ENCODE measurements at places on chromosomes 5 and 9.

DNA sequence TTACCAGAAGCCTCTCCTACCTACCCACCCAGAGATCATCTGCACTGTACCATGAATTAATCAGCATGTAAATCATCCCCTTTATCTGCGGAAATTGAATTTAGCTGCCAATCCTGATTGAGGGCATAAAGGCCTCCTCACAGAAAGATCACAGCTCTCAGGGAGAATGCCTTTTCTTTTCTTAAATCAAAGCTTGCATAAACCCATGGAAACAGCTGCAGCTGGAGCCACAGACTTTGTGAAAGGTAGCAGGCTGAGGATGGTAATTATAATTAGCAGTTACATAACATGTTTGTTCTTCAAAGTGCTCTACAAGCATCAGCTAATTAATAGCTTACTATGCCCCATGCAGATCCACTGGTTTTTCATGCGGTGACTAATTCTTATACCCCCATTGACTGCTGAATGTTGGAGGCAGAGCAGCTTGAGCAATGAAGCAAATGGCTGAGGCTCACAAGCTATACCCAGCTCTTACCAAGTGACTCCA, 54.6 kb downstream of the SUSD1 start:
- no peak for DNase-seq

DNA sequence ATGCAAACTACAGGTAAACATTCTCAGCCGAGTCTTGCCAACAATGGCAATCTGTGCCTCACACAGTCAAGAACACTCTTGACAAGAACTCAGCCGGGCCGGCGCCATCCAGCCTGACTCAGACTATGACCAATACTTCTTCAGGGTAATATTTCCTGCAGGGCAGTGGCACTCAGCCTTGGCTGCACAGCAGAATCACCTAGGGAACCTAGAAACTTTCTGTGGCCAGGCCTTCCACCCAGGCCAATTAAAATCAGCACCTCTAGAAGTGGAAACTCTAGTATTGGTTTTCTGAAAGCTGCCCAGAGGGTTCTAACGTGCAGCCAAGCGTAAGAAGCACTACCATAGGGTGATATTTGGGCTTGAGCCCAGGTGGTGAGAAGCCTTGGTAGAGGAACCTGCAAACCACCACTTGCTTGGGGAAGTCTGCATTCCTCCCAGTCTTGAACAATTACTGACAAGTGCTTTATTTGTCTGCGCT, 120.6 kb downstream of the TTLL11 start:
- DNase-seq: no peak

- no peak for DNase-seq
These were observed 89.0 kb downstream of the FRMD3 start for GRCh38 chr9:83449166-83449565.

- peak; percentile 86 for DNase-seq
These were observed at the start of gene SFXN1 for GRCh38 chr5:175478384-175479124. Gene SFXN1 (plus strand): TSS chr5:175478560. CDS start chr5:175492104, 13,544 bp downstream.

DNA sequence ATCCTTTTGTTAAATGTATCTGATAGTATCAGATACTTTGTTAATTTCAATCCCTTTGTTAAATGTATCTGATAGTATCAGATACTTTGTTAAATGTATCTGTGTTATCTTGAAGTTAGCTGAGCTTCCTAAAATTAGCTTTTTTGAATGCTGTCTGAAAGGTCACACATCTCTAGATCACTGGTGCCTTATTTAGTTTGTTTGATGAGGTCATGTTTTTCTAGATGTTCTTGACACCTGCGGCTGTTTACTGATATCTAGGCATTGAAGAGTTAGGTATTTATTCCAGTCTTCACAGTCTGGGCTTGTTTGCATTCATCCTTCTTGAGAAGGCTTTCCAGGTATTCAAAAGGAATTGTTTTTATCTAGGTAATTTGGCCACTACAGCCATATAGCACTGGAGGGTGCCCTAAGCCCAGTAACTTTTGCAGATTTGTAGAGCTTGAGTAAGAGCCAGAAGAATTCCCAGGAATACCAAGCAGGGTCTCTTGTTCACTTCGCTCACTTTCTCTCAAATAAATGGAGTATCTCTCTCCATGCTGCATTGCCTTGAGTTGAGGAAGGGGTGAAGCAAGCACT, 435.4 kb upstream of the GRAMD2B start:
- DNase-seq: no peak

- DNase-seq: peak; percentile 75
These were observed 17.0 kb upstream of the CYFIP2 start for GRCh38 chr5:157248821-157249470.

DNA sequence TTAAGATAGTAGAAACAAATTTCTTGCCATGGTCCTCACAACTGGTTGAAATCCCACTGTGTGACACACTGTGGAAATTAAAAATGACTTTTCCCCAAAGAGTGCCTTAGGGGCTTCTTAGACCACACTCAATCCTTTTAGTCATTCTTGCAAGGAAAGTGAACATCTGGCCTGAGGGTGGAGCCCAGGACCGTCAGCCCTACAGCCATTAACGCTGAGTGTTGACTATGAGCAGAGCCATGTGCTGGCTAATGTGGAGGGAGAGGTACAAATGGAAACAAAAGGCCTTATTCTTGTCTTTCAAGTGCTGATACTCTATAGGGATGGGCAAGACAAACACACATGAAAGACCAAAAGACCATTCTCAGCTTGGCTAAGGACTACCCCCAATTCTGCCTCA, 456.5 kb downstream of the ZSWIM6 start:
- DNase-seq: no peak

DNA sequence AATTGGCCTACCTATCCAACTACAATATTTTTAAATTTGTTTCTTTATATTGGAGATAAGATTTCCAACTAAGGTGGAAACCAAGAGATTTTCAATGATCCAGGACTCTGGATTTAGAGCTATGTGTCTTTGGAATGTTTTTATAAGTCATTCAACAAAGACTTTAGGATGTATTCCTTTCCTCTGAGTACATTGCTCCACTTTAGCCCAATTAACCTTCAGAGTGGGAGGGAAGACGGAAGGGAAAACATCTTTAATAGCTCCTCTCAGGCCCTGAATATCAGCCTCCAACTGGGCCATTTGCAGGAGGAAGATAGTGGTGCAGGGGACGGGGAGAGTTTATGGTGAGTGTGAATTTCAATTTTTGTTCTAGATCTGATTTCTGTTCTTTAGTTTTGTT, 239.2 kb downstream of the PIK3R1 start:
- no peak for DNase-seq
